ENCODE measurements at places on chromosomes 6 and 20.

DNA sequence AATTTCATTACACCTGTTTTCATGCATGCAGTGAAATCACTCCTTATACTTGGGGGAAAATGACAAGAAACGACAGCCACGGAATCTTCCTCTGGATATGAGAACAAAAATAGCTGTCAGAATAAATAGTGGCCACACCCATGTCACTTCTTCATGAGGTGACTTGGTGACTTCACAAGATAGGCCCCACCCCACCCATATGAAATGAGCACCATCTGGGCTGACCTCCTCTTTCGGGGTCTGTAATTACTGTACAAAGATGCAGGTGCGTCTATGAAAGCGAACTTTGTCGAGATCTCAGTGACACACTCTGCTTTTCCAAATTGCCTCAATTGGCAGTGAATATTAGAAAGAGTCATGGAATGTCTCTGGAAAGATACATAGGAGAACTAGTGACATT lies 184.2 kb upstream of the CCN2 start:
- DNase-seq = no peak

DNA sequence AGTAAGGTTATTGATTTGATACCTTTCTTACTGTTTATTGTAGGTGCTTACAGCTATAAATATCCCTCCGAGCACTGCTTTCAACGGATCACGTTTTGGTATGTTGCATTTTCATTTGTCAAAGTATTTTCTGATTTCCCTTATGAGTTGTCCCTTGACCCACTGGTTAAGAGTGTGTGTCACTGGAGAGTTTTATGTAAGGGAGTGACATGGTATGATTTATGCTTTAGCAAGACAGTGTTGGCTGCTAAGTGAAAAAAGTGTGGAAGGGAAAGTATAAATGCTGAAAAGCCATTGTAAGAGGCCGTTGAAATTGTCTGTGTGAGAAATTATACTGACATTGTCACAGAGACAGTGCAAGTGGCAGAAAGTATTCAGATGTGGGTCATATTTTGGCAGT lies 72.0 kb downstream of the SYCP2 start:
- no peak for DNase-seq

GRCh38 chr6:68040780-68041179 lies 594.3 kb upstream of the ADGRB3 start:
- DNase-seq = no peak

DNA sequence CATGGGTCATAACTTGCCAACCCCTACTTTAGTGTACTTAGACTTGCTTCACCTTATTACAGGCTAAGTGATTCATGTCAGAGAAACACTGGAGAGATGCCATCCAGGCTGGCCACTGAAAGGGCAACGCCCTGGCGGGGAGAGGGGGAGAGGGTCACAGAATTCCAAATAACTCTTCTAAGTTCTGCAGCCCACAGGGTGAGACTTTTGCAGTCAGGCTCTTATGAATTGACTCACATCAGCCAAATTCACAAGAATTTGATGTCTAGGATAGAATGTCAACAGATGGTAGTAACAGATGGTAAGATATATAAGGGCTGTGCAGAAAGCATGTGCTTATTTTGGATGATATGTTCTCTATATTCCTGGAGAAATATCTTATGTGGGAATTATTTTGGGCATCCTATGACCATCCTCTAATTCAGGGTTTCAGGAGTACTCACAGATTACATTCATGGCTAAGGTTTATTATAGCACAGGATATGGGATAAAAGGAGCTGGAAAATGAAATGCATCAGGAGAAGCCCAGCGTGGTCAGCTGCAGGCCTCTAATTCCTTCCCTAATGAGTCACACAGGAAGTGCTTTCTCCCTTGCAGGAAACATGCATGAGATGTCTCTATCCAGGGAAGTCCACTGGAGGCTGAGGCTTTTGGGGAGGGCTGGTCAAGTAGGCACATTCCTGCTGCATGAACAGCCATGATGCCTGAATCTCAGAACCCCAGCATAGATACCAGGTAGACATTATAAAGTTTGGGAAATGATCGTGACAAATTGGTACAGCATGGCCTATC lies 58.7 kb upstream of the RIN2 start:
- DNase-seq = peak; percentile 77

DNA sequence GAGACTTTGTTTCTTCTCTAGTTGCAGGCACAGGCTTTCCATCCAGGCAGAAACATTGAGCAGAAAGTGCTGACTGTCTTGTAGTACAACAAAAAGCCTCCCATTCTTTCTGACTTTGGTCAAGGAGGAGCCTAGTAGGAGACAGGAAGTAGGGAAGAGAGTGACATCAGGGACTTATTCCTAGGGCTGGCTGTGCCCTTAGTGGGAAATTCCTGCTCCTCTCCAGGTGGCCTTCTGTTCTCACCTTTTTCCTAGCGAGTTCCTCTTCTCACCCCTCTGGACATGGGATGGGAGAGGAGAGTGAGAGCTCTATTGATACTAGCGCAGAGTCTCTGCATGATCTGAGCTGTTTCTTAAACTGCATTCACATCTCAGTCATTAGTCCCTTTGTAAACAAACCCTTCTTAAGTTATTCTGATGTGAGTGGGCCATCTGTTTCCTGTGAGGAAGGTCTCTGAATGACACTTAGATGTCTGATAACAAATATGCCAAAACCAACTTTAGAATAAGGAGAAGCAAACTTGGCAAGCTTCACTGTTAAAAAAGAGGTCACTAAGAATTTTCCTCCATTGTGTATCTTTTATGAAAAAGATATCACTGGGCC lies 455.0 kb downstream of the GJA1 start:
- DNase-seq = no peak

GRCh38 chr20:38350879-38351775 lies 4.8 kb downstream of the LBP start:
- DNase-seq = no peak

GRCh38 chr20:50918403-50918802 lies 12.8 kb downstream of the ADNP start:
- peak; percentile 66 for DNase-seq

DNA sequence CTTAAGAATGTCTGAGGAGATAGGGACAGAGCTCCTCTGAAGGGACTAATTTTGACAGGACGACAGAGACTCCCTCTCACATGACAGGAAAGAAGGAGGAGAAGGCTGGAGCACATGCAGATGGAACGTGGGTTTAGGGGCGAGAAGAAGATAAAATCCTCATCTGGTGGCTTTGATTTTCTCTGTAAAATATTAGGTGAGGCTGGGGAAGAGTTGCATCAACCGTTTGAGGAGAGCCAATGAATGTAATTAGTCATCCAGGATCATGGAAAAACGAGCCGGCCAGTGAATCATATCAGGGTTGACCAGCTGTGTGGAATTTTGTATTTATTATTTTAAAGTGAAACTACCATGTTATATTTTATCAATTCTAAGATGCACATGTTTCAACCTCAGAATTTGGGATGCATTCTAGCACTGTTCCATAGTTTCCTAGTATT lies 46.9 kb upstream of the ADGRF4 start:
- DNase-seq = peak; percentile 52

DNA sequence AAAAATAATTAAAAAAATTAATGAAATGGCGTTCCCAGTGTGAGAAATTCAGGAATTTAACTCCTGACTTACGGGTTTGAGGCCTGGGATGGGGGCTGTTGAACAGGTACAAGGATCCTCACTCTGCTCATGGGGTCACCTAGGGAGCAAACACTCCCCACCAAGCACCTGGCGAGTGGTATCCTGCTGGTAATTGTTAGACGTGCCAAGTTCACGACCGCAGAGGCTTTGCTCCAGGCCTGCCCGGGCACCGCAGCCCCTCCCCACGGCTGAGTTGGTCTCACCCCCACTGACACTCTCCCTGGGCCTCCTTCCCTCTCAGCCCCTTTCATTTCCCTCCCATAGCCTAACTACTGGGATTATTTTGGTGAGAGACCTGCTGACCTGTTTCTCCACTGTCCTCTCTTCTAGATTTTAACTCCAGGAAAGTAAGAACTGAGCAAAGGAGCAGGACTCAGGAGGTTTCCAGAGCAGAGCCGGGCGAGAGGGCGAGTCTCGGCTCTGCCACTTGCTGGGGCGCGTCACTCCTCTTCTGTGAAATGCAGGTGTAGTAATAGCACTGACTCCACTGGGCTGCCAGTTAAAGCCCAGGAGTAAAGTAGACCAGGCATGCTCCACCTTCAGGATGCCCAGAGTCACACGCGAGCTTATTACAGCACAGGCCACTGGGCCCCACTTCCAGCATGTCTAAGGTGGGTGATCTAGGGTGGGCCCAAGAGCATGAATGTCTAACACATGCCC lies 22.8 kb downstream of the BMP7 start:
- no peak for DNase-seq

DNA sequence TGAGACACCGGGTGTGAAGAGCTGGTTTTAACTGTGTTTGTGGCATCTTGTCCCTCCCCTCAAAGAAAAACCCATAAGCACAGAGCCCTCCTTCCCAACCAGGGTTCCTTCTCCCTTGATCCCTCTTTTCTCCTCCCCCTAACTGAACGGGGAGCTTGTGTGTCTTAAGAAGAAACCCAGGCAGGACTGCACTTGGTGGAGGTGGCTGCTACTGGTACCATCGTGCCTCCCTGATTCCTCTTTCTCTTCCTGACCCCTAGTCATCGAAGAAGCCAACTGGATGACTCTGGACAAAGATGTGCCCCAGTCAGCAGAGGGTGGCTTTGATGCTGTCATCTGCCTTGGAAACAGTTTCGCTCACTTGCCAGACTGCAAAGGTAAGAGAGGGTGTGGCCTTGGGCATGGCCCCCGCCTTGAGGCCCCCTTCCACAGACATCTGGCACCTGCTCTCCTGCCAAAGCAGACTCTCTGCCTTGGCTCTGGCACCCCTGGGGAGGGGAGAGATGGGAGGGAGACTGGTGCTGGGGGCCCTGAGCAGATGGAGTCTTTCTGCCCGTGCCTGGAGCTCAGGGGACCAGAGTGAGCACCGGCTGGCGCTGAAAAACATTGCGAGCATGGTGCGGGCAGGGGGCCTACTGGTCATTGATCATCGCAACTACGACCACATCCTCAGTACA lies 2.1 kb downstream of the GNMT start:
- no peak for DNase-seq

DNA sequence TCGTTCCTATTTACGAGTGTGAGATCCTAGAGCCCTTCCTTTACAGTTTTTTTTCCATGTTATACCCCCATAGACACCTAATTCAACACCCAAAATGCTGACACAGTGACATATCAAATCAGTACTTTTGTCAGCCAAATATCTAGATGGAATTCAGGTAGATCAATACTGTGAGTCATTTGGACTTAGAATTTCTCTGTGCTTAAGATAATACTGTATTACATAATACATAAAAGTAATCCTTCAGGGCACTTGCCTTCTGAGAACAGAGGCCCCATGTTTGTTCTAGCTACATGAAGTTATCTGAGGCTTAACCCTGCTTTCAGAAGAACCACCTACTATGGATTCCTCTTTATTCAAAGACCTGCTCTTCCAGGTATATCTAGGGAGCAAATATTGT lies 623.1 kb downstream of the PHF3 start:
- DNase-seq = no peak

- DNase-seq = peak; percentile 16
Measured at GRCh38 chr20:21102603-21103311, 3.4 kb downstream of the LINC00237 start.

GRCh38 chr6:100372326-100373091 lies 92.2 kb downstream of the SIM1 start:
- peak; percentile 57 for DNase-seq

DNA sequence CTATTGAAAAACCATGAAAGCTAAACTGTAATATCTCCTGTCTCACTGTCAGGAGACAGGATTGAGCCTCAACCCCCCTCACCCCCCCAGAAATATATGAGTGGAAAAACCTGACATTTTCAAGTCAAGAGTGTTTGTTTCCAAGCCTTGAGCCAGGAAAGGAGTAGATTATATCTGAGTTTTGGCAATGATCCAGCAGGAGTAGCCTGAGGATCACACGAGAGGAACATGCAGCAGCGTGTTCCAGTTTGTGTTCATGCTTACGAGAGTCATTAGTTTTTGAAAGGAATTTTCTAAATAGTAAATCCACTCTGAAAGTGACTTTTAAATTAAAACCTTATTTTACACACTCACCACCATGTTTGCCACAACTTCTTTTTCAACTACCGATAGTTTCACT lies 15.8 kb downstream of the IL22RA2 start:
- DNase-seq = no peak

DNA sequence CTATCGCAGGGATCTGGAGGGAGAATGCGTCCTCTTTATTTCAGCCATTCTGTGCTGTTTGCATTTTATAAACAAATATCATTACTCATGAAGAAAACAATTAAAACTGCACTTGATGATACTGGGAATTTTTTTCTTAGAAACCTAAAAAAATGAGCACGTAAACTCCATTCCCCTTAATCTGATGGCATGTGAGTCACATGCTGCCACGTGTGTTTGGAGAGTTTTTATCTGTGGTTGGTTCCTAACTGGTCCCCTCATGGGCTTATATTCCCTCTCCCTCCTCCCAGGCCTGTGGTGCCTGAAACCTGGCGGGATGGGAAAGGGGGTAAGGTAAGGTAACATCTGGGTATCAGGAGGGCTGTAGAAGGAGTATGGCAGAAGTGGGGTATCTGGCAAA lies 6.5 kb downstream of the PACSIN1 start:
- DNase-seq = no peak

DNA sequence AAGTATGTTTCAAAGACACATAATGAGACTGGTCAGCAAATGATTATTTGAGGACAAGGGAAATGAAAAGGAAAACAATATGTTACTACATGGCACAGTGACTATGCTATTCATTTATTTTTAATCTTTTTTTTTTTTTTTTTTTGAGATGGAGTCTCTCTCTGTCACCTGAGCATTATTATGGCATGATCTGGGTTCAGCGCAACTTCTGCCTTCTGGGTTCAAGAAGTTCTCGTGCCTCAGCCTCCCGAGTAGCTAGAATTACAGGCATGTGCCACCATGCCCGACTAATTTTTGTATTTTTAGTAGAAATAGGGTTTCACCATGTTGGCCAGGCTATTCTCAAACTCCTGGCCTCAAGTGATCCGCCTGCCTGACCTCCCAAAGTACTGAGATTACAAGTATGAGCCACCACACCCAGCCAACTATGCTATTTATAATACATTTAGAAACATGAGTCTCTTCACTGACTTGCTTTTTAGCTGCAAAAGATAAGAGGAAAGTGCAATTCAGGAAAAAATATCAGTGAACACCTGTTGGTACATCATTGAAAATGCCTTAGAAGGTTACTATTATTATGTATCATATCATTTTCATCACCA lies 3.4 kb downstream of the CALHM4 start:
- no peak for DNase-seq

DNA sequence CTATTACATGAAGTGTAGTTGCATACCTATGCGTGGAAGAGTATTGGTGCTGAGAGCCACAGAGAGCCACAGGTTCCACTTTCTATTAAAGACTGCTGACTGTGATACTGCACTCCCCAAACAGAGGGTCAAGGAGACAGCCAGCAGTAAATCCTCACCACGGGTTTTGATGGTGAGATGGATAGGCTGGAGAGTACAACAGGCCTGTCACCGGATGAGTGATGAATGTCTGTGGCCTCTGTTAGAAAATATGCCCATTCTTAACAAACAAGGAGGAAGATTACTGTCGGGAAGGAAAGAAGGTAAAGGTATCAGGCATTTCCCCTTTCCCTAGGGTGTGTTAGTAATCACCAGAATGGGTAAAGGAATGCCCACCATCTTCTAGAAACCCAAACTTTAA lies 286.5 kb downstream of the ALDH8A1 start:
- no peak for DNase-seq

- DNase-seq = peak; percentile 64
Measured at GRCh38 chr6:152316024-152316423, 321.1 kb downstream of the SYNE1 start.

- DNase-seq = no peak
Measured at GRCh38 chr6:131685266-131685780, 15.9 kb downstream of the OR2A4 start.

GRCh38 chr6:151443454-151443853 lies 8.5 kb downstream of the RMND1 start:
- peak; percentile 60 for DNase-seq

GRCh38 chr20:46800409-46800804 lies 91.0 kb downstream of the SLC2A10 start:
- DNase-seq = no peak

All from AG10803 (cell line).